ENCODE measurements at places on chromosomes 5 and 9.

DNA sequence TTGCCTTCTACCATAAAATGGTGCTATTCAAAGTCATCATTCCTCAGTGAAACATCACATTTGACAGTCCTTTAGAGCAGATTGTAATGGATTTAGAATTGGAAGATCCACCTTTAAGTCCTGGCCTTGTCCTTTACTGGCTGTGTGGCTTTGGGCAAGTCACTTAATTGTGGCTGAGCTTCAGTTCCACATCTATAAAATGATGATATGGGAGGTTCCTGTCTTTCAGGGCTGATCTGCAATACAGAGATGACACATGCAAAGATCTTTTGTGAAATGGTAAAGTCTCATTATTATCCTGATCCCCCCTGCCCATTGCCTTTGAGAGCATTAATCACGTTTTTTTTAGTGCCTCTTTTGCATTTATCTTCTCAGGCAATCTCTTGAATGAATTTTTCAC, 58.2 kb downstream of the ZFAND5 start:
- no peak for DNase-seq

GRCh38 chr5:50606179-50606578, 60.3 kb upstream of the PARP8 start:
- DNase-seq: no peak

GRCh38 chr5:58493141-58493540, 1.9 kb downstream of the GAPT start:
- DNase-seq: no peak

GRCh38 chr9:15824310-15824709, 271.5 kb downstream of the CCDC171 start:
- no peak for DNase-seq

GRCh38 chr5:102611312-102611711, 112.5 kb upstream of the SLCO6A1 start:
- DNase-seq: no peak

DNA sequence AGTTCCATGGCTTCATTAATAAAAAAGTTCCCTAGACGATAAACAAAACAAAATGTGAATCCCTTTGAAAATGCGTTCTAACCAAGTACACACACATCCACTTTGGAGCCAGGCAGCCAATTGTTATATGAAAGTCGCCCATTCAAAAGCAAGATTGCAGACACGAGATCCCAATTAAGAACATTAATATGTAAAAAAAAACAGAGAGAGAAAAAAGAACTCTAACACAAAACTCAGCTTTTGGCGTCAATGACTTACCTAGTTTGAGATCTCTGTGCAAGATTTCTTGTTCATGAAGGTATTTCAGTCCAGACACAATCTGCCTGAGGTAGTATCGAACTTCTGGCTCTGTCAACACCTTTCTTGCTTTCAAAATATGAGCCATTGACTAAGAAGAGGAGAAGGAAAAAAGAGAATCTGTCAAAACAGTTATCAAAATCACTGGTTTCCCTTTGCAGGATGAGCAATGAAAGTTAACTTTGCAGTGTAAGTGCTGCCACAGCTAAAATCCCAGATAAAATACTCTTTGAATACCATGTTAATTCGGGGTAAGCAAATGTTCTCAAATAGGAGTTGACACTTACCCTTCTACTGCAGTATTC, 1.6 kb downstream of the PLK2 start:
- no peak for DNase-seq

DNA sequence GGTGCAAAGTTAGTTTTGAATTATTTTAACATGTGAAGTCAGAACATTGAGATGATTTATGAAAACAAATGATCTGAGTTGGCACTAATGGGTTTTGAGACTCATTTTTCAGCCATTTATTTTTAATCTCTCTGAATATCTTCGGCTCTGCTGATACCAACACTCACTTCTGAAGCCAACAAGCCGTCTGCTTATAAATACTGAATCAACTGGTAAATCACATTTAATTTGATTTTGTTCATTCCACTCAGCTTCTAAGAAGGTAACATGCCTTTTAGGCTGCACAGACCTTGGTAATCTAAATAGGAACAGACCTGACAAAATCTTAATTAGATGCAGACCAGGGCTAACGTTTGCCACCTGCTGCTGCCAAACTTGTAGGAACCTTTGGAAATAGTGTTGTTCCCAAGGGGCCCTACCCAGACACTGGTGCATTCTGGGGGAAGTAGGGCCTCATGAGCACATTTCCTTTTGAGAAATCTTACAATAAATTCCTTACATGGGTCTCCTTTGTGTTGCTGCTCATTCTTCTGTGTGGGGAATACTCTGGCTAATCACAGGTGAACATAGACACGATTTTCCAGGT, 182.2 kb downstream of the KCTD16 start:
- DNase-seq: no peak

DNA sequence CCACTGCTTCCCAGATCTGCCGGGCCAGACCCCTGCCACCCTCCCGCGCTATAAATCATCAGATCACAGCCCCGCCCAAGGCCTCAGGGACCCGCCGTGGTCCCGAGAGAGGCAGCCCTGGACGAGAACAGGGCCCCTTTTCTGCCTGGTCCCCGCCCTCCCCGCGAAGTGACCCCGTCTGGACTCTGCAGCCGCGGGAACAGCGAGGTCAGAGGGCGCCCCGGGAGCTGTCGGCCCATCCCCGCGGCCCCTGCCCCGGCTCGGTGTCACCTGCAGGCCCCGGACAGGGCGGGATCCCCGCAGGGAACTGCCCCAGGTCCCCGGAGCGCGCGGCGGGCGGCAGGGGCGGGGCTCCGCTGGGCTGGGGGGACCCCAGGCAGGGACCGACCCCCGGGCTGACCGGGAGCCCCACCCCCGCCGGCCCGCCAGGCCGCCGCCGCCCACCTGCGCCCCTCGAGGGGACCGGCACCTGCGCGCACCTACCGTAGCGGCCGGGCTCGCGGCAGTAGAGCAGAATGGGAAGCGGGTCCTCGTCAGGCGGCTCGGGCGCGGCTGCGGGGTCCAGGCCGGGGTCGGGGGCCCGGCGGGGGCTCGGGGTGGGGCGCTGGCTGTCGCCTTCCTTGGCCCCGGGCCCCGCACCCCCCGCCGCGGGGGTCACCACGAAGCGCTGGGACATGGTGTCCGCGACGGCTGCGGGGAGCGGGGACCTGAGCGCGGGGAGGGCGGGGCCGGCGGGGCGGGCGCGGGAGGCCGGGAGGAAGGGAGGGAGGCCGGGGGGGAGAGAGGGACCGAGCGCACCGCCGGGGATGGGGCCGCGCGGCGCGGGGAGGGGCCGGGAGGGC, 43.5 kb upstream of the SLC12A7 start:
- no peak for DNase-seq

GRCh38 chr5:116504593-116505166, 69.9 kb downstream of the SEMA6A start:
- no peak for DNase-seq

DNA sequence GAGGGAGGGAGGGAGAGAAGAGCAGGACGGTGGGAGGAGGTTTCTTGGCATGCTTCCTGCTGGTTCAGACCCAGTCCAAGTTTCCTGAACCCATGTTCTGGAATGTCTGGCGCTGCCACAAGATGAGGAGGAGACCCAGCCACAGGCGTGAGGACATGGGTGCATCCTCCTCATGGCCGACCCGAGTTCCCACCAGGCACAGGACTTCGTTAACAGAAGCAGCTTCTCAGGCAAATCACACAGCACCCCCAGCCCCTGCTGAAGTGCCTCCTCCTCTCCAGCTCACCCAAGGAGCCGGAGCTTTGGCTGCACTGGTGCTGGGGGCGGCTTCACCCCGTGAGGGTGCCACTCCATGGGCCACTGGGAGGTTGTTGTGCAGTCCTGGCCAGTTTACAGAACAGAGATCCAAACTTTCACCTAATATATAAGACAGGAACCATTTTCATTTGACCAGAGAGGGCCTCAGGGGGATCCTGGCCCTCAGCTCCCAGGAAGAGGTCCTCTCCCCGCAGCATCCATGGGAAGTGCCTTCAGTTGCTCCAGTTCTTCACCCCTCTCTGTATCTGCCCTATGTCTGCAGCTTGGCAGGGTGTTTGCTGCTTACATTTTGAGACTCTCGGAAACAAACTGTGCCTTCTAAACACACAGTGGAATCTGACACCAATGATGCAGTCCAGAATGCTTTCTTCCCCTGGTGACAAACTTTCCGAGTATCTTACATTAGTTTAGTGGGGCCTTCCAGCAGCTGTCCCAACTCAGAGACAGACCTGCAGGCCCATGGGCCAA, 10.2 kb upstream of the NKD2 start:
- no peak for DNase-seq

- no peak for DNase-seq
Observed at GRCh38 chr5:40356248-40356647, 323.5 kb upstream of the PTGER4 start.

- no peak for DNase-seq
Observed at GRCh38 chr9:97880336-97880735, 27.3 kb downstream of the FOXE1 start.

- no peak for DNase-seq
Observed at GRCh38 chr9:108476574-108476973, 379.2 kb downstream of the ACTL7B start.

DNA sequence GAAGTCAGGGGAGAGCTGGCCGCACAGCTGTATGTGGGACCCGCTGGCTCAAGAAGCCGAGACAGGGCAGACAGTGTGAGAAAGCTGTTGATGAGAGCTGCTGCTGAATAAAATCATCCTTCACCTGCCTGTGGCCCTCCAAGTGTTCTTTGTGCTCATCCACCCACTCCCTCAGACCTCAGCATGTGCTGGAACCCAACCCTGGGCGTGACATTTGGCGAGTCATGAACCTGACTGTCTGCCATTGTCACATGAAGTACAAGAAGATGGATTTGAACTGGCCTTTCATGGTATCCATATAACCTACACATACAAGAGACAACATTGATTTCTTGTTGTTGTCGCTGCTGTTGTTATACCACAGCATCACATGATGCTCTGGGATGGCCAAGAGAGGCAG, 139.7 kb upstream of the PLCXD3 start:
- DNase-seq: no peak

DNA sequence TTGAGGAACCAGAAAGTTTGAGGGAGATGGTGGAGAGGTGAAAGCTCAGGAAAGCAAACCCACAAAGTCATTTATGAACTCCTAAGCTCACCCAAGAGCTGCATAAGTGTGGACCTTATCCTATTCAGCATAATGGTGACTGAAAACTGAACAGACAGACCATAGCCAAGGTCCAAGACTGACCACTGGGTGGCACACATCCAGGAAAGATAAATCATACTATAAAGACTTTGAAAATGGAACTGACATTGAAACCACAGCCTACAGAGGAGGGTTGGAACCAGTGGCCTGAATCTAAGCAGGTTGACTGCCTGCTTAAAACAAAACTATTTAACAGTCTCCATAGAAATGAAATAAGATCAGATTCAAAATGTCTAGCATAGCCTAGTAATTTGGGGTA, 121.0 kb upstream of the RGS7BP start:
- DNase-seq: no peak

GRCh38 chr9:17900606-17901005, 321.7 kb downstream of the SH3GL2 start:
- no peak for DNase-seq

DNA sequence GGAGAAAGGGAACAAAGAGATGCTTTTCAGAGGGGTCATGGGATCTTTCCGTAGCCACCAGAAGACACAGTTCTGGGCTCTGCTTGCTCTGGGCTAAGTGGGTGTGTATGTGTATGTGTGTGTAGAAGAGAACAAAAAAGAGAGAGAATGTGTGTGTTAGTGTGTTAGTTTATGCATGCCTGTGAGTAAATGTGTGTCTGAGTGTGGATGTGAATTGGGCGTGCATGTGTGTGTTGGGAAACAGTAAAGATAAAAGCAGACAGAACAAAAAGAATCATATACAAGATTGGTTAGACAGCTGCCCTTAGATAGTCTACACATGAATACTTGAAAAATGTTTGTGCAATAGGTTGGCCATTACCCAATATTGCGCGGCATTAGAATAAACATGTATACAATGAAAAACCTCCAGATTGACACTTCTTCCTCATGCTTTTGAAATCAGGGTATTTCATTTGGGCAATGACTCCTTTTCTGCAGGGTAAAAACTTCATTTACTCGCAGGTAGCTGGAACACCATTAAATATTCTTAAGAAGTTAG, 36.5 kb upstream of the HSPA9 start:
- no peak for DNase-seq

DNA sequence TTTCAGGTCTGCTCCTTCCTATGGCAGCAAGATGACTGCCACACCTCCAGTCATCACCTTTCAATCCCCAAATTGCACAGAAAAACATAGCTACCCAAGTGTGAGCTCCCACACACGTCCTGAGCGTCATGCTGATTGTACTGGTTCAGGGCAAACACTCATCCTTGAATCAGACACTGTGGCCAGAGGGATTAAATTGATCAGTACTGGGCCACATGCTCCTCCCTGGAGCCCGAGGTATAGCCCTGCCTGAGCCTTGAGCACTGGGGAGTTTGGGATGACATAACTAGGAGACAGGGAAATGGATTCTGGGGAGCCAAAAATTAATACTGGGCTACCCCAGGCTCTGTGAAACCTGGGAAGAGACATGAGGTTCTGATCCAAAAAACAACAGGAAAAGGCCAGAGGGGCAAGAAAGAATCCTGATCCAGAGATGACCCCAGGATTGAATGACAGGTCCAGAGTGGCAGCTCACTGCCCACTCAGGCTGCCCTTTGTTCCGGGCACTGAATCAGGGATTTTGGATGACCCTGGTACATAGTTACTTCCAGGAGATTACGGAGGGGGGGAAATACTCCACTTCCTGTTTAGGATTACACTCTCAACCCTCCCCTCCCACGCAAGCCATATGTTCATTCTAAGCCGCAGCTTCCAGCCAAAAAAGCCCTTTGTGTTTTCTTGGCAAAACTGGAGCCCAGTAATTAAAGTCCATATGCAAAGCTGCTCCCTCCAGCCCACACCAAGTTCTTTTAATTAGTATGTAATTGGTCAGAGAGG, 141.6 kb upstream of the SPRY4 start:
- DNase-seq: no peak

DNA sequence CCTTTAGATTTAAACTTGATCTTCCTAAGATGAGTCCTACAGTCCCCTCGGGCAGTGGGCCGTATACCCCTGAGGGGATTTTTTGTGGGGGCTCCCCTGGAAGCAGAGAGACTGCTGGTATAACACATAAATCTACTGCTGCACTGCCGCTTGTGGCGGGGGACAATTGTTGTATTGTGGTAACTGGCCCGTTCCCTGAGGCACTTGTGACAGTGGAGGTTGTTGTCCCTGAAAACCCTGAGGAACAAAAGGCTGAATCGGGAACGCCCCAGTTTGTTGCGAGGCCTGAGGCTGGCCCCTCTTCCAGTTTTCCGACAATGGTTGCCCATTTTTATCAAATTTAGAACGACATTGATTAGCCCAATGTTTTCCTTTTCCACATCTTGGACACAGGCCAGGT, 4.7 kb upstream of the TMEM141 start:
- DNase-seq: no peak

GRCh38 chr9:8693464-8693863, 893.9 kb upstream of the DMAC1 start:
- no peak for DNase-seq

GRCh38 chr9:35832814-35833213, 3.8 kb downstream of the TMEM8B start:
- no peak for DNase-seq

Measured in iPS DF 6.9 (cell line).